Central memory CD4-positive, alpha-beta T cell (primary cell): ENCODE measurements at places on chromosomes 6 and 20.

GRCh38 chr20:10472871-10473270 is 37.8 kb downstream of the SLX4IP start:
- no peak for DNase-seq

DNA sequence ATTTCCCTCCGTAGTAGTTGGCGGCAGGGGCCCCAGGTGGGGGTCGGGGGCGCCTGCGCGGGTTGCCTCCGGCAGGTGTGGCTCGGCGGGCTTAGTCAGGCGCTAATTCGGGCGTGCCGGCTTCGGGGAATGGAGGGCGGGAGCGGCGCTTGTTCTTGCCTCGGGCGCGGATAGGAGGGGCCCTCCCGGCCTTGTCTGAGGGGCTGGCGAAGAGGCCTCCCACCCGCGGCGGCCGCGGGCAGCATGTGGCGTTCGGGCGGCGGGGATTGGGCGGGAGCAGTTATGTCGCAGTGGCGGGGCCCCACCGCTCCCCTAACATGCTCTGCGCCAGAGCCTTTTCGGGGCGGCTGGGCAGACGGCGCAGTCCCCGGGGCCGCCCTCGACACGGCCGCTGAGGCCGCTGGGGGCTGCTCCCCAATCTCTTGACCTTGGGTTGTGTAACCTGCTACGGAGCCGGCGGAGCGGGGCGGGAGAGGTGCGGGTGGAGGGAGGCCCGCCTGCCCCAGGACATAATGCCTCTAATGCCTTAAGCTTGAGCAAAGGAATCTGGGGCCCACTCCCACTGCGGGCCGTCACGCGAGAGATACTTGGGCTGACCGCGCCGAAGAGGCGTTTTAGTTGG is 1.1 kb downstream of the AMD1 start:
- peak; percentile 72 for DNase-seq

- DNase-seq = no peak
Observed at GRCh38 chr6:22647719-22648118, 78.4 kb downstream of the HDGFL1 start.

DNA sequence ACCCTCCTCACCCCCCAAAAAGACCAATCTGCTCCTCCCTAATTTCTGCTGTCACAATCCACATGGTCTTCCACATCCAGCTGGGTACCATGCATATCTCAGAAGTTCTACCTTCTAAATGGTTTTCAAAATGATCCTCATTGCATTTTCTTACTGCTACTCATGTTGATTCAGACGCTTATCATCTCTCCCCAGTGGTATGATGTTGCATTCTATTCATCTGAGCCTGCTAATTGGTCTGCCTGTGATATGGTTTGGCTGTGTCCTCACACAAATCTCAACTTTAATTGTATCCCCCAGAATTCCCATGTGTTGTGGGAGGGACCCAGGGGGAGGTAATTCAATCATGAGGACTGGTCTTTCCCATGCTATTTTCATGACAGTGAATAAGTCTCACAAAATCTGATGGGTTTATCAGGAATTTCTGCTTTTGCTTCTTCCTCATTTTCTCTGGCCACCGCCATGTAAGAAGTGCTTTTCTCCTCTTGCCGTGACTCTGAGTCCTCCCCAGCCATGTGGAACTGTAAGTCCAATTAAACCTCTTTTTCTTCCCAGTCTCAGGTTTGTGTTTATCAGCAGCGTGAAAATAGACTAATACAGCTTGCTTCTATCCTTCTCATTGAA is 41.4 kb upstream of the CLIC5 start:
- DNase-seq = no peak

GRCh38 chr6:140225701-140226436 is 851.4 kb upstream of the CITED2 start:
- no peak for DNase-seq

DNA sequence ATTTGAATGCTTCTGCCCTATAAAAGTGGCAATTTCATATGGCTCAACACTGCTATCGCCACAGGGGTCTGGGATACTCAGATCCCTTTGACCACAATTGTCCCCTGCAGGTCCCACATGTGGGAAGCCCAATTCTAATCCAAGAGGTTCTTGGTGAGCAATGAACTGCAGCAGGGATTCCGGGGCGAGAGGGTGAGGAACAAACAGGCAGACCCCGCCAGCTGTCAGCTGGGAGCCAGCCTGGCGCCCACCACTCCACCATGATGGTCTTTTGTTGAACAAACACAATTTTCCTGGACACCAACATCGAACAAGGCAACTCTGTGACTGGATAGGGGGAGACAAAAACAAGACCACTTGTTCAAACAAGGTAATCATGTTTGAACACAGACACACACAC is 80.5 kb downstream of the TMEM242 start:
- no peak for DNase-seq

DNA sequence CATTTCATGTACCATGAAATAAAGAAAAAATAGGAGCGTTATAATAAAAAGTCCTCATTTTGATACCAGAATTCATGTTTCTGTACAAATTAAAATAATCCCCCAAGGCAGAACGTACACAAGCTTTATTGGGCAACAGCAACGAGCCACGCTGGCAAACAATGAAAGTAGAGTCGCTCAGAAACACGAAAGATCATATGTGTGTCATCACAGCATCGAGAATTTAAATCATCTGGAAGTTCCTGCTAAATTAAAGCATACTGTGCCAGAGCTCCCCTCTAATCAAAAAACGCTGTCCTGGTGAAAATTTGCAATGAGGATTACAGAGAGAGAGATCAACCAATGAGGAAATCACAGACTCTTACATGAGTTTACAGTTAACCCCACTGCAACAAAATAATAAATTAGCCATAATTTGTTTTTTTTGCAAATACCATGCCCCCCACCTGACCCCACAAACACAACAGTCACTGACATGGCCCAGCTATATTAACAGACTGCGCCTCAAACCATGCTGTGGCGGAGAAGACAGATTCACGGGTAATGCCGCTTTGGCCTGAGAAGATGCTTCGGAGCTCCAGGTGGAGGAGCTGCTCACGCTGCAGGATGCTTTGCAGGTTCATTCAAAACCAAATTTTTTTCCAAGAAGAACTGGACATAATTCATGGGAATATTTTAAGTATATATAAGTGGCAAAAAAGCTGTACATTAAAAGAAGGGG is 54.3 kb upstream of the NFATC2 start:
- DNase-seq = no peak

DNA sequence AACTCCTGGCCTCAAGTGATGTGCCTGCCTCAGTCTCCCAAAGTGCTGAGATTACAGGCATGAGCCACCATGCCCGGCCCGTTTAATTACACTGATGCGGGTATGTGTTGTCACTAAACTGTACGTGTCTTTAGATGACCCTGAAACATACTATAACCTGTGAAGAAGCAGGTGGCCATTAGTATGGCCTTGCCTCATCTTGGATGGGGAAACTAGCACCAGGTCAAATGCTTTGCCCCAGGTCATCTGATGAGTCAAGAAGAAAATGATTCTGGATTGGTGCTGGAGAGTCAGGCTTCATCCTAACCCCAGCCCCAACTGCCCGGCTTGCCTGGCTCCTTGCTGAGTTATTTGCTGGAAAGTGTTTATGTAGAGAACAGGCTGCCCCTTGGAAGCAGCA is 2.9 kb upstream of the SASH1 start:
- no peak for DNase-seq

GRCh38 chr6:5453546-5453945 is 192.2 kb downstream of the FARS2 start:
- DNase-seq = no peak

- no peak for DNase-seq
Observed at GRCh38 chr20:44688053-44688625, 27.0 kb upstream of the CCN5 start.

- peak; percentile 57 for DNase-seq
Observed at GRCh38 chr6:32854376-32855178, 585 bp downstream of the PSMB9 start.

GRCh38 chr6:97461218-97461617 is 178.2 kb upstream of the MMS22L start:
- DNase-seq = no peak

GRCh38 chr6:111409430-111409829 is 73.6 kb downstream of the REV3L start:
- DNase-seq = no peak

DNA sequence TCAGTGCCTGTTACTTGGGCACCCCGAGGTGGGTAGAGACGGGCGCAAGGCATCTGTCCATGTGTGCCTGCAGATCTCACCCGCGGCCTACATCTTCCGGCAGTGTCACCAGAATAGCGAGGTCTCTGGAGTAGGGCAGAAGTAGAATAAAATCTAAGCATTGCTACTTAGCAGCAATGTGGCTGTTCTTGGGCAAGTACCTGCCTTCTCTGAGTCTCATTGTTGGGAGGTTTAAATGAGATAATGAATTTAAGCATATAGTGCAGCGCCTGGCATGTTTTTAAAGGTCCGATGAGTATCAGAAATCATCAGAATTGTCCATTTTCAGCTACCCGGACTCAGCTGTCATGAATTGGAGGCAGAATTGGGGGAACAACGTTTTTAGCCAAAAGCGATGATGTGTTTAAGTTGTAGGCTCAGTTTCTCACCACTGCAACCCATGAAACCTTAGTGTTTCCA is 800 bp downstream of the ABCC10 start:
- no peak for DNase-seq

DNA sequence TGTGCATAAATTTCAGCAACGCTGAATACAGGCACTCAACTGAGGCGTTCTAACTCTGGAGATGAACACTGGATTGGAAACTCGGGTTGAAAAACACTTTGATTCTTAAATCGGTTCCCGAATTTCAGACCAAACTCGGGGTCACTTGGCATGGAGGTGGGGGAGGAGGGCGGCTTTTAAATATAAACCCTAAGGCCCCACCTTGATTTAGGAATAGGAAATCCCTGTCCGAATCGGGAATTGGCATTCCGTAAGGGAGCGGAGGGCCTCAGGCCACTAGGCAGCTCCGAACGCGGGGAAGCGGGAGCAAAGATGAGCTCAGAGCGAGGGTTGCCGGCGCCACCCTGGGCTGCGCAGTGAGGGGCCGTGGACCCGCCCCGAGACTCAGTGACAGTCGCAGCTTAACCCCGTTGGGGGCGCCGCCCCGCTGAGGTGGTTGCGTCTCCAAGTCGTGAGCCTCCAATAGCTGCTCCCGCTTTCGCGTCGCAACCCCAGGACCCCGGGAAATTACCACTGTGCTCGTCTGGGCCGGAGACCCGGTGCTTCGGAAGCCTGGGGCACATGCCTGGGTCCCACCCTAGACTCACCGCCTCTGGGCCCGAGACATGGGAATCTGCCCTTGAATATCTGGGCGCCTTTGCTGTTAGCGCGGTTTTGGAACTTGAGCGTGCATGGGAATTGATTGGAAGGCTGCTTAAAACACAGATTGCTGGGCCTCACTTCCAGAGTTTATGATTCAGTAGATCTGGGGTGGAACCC is 4.6 kb upstream of the SIM1 start:
- no peak for DNase-seq

DNA sequence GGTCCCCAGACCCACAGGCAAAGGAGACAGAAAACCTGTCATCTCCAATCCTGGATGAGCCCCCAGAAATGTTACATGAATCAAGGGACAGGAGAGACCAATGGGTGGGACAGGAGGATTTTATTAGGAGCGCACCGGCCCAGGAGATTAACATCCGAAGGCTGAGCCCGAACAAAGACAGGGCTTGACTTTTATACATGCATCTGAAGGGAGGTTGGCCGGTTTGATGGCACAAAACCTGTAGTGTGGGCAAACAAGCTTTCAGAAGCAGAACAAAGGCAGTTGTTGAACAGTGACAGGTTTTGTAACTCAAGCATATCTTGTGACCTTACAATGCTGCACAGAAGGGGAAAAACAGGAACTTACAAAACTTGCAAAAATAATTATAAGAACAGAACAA is 83.9 kb upstream of the GPR6 start:
- DNase-seq = no peak

GRCh38 chr6:168583821-168584220 is 142.8 kb downstream of the SMOC2 start:
- no peak for DNase-seq

DNA sequence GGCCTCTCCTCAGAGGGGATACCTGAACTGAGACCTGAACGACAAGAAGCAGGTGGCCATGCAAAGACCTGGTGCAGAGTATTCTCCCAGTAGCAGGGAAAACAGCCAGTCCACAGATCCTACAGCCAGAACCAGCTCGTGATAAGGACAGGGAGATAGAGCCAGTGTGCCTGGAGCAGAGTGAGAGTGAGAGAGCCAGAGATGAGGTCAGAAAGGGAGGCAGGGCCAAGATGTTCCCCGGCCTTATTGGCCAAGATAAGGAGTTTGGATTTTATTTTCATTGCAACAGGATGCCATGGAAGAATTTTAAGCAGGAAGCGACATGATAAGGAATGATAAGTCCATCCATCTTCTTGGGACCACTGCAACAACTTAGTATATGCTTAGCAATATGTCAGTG is 111.8 kb downstream of the UBE3D start:
- DNase-seq = no peak

GRCh38 chr20:19945732-19946670 is 71.2 kb upstream of the NAA20 start:
- DNase-seq = no peak
